H9 (cell line): ENCODE measurements at places on chromosomes 1 and 21.

DNA sequence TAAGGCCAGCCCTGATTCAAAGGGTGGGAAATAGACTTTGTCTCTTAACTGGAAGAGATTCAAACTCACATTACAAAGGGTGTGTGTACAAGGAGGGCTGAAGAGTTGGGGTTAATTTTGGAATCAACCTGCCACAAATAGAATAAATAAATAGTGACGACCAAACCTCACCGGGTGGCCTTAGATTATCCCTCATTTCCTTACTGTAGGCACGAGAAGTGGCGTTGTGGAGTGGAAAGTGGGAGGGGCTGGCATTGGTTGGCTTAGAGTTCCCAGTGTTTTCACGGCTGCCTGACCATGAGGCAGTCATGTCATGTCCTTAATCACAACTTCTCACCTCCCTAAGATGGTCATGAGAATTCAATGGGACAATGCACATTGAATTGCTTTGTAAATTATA, 21.3 kb upstream of the RUNX1 start:
- no peak for DNase-seq

- no peak for DNase-seq
Measured at GRCh38 chr1:41599912-41600311, 115.4 kb upstream of the EDN2 start.

GRCh38 chr1:203627851-203628200, 1.2 kb downstream of the ATP2B4 start:
- DNase-seq, result no peak

DNA sequence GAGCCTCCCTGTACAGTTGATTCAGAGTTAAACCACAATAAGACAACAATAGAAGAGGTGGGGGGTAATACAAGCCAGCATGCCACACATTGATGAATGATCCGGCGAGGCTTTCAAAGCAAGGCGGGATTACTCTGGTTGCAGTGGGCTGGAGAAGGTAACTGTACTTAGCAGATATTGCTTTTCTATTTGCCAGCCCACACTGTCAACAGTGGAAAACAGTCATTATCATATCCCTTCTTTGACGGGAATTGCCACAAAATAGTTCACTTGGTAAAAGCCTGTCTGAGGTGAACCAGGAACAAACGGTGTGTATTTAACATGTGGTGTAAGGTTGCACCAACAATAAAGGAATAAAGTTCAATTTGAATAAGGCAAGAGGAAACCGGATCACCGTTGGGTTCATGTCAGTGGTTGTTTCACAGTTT, 5.8 kb upstream of the KCNJ15 start:
- DNase-seq, result no peak

GRCh38 chr21:17658931-17659330, 46.2 kb upstream of the BTG3 start:
- DNase-seq, result no peak

DNA sequence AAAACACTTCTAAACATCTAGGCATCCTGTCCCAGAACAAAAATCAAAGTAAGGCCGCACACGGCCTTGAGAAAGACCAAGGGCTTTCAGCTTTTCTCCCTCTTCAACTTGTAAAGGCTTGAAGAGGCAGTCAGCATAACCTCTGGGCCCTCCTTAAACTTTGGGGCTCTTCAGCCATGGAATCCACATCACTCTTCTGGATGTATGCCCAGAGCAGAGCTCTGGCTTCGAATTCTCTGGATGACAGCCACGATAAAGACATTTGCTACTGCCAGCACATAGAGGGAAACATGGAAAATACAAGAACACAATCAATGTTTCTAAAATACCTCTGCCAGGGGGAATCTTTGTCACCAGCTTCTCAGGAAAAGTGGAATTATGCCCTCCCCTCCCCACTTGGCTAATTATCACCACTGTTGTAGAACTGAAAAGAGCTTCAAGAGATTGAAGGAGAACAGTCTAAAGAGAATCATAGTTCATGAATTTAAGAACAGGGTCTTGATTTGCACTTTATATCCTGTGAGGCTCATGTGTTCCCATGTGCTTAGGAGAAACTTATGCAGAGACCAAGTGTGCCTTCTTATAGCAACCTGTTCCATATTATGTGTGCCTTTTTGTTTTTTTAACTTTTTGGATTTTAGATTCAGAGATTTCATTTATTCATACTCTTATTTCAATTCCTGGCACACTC, 39.0 kb upstream of the DPT start:
- DNase-seq, result no peak

DNA sequence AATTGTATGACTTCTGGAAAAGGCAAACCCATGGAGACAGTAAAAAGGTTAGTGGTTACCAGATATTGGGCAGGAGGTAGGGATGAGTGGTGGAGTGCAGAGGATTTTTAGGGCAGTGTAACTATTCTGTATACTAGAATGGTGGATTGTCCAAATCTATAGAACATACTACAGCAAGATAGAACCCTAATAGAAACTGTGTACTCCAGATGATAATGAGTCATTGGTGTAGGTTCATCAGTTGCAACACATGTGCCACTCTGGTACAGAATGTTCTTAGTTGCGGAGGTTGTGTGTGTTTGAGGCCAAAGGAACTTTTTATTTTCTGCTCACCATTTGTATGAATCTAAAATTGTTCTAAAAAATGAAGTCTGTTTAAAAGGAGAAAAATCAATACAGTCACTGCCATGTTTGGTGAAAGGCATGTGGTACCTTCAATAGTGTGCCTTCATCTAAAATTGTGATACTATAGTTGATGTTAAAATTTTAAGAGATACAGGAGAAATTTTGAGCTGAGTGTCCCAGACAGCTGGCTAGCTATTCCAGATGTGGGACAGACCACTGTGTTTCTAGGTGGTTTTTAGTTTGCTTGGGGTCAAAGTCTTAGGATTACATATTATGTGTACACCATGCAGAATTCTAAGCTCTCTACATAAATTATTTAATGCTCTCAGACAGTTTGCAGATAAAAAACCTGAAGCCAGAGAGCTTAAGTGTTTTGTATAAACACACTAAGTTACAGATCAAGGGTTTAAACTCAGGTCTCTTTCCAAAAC, 150.5 kb downstream of the RPS6KC1 start:
- no peak for DNase-seq

DNA sequence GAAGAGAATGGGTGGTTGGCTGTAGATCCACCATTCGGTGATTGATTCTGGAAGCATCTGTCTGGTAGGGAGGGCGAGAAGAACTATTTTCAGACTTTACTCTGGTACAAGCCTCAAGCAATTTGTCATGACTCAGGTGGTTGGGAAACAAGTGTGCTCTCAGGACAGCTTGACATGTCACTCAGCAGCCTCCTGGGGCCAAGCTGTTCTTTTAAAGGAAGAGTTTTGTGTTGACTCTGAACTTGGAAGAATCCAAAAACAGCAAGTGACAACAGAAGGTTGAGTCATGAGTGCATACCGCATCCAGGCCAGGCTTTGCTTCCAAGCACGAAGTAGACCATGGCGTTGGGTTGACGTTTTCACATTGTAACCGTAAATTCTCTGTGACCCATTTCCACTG, 65.9 kb downstream of the CLIC6 start:
- no peak for DNase-seq

- DNase-seq, result no peak
Measured at GRCh38 chr1:208192995-208193394, 51.2 kb downstream of the PLXNA2 start.

DNA sequence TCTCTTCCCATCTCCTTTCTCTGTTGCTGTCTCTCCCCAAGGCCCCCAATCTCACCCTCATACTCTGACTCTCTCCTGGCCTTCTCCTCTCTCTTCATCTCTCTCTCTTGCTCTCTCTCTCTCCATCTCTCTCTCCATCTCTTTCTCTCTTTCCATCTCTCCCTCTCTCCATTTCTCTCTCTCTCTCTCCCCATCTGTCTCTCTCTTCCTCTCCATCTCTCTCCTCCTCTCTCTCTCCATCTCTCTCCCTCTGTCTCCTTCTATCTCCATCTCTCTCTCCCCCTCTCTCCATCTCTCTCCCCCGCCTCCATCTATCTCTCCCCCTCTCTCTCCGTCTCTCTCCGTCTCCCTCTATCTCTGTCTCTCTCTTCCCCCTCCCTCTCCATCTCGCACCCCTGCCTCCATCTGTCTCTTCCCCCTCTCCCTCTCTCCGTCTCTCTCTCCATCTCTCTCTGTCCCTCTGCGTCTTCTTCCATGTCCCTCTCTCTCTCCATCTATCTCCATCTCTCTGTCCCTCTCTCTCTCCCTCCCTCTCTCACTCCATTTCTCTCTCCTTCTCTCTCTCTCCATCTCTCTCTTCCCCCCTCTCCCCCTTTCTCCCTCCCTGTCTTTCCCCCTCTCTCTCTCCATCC, 16.0 kb upstream of the EPHA8 start:
- DNase-seq, result no peak

- no peak for DNase-seq
Measured at GRCh38 chr1:164777518-164777917, 218.5 kb downstream of the PBX1 start.

- DNase-seq, result no peak
Measured at GRCh38 chr1:168291222-168291837, 10.7 kb downstream of the TBX19 start.

GRCh38 chr1:86429835-86430234, 5.9 kb downstream of the CLCA2 start:
- DNase-seq, result no peak

GRCh38 chr1:16903458-16903796, 7.6 kb downstream of the RNU1-2 start:
- DNase-seq, result no peak

GRCh38 chr1:224047538-224047937, 66.4 kb upstream of the FBXO28 start:
- DNase-seq, result no peak

DNA sequence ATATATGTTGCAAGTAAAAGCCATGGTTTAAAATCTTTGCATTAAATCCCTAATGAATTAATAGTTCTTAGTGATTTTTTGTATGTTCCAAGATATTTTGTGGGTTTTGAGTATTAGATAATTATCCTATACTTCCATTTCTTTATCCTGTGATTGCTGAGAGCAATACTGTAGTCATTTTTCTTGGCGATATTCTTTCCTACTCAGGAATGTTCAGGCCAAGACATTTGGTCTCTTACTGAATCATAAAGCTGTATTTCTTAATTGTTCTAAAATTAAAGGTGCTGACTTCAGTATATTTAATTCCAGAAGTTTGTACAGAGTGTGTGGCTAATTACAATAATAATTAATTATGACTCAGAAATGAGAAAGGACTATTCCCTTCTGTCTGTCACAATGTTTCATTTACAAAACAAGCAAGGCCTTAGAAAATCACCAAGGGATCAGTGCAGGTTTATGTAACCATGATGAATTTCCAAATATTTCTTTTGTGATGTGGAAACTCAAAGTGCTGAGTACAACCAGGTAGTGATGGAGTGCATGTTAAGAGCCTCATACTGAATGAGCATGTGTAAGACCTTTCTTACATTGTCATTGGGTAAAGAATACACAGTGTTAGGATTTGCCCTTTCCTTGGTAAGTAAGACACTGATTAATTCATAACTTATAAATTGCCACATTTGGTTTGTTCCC, 161.2 kb downstream of the HMCN1 start:
- DNase-seq, result no peak

DNA sequence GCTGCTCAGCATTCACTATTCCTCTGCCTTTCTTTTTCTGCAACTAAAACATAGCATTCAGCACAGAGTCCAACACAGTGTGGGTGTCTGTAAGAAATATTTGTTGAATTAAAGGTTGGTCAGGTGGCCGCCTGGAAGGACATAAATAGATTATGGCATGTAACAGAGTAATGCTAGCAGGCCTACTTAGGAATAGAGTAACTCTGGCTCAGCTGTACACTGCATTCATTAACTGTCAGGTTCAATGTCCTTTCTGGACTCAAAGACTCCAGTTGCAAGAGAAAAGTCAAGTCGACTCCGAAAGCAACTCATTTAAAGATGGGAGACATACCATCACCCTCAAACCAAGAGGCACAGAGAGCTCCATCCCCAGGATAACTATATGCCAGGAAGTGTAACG, 116.0 kb downstream of the LMX1A start:
- no peak for DNase-seq

DNA sequence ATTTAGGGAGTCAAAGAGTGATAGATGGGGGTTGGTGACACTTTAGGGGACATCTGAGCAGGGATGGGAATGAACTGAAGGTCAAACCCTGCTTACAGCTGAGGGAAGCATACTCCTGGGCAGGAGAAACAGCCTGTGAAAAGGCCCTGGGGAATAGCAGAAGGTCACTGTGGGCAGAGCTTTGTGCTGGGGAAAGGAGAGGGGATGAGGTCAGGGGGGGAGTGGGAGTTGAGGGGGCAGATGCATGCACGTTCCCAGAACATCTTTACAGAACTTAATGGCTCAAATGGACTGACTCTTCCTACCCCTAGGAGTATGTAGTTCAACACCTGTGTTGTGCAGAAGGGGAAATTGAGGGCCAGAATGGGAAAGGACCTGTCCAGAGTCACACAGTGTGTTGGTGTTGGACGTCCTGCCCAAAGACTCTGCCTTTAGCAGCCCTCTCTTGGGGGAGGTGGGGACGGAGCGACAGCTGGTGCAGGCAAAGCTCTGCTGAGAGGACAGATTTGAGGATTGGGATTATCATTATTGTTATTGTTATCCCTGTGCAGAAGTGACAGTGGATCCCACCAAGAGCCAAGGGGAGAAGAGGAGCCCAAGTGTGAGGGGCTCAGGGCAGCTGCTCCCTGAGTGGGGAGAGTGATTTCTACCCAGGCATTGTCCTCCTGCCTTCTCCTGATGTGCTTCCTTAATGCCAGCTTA, 116.5 kb downstream of the PTPRU start:
- no peak for DNase-seq

DNA sequence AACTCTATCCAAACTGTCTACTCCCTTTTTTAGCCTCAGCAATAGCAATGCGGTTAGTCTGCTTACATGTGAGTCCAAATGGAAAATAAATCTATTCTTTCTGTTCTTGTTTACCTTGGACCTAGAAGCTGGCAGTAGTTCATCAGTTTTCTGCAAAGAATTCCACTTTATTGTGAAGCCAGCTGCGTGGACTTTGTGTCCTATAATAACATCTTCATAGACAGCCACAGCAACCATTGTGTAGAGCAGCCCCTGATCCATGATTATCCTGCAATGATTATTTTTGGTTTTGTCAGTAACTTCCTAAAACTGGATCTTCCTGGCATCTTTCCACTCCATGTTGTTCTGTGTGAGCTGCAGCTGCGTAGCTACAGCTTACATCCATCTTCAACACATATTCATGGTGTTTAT, 408.7 kb downstream of the NUF2 start:
- no peak for DNase-seq

DNA sequence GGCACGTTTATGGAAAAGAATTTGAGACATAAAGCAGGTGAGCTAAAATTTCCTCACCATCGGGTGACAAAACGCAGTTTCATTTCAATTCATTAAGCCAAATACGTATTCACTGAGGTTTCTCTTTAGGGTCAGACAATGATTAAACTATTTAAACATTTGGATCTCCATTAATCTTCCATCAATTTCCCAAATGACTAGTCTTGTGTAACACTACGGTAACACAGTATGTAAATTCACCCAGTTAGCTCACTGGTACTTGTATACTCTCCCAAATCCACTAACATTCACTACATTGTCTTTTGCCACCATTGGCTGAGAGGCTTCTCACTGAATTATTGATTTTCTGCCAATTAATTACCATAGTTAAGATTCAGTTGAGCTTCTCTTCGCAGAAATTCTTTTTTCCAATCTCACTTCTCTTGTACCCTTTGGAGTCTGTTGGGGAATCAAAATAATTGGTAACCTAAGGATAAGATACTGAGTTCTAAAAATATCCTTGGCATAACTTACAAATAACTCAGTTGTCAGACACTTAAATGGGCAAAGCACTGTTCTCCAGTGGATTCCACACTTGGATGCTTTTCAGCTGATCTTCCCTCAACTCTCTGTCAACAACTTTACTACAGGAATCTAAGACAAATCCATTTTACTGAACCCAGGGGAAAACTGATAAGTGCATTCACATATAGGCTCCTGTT, 40.7 kb downstream of the SIPA1L2 start:
- DNase-seq, result no peak
